Trophoblast cell (in vitro differentiated cells and primary cell): ENCODE measurements at places on chromosomes 6 and 20.
A peak's percentile ranks its signal among the peaks of the same experiment; 100 is the strongest.

DNA sequence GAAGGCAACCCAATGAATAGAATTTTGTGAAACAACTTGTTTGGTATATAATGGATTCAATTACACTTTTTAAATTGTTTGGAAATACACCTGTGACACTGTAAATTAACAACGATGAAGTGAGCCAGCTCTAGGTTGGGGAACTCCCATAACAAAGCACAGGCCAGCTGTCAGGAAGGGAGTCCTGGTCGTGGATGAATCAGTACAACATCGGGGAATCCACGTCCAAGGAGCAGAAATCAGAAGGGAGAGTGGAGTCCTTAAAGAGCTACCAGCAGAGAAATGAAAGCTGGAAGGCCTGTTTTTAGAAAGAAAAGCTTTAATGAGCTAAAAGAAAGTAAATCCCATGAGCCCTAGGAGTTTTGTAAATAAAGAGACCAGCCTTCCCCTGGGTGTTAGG lies 223.1 kb upstream of the SLC35B3 start:
- no peak for DNase-seq

GRCh38 chr6:25359191-25359861 lies 80.2 kb downstream of the CARMIL1 start:
- peak; percentile 16 for DNase-seq

DNA sequence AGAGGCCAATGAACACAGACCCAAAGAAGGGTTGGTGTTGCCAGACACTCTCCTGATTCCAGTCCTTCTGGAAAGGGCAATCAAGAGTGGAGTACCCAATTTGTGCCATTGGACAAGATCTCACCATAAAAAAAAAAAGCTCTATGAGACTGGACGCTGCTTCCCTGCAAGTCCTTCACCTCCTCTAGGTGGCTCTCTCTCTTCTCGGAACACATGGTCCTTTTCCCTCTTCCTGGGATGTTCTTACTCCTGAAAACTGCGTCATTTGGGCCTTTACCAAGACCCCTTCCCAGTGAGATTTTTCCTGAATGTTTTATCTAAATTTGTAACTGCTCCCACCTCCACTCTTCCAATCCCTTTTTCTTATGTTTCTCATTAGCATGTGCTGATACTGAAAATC lies 280.8 kb downstream of the FOXA2 start:
- DNase-seq = no peak

- DNase-seq = no peak
These were observed 58.0 kb downstream of the TOX2 start for GRCh38 chr20:43972692-43973091.

GRCh38 chr6:105593805-105594671 lies 191.2 kb upstream of the PREP start:
- no peak for DNase-seq

GRCh38 chr6:107360476-107360875 lies 98.9 kb downstream of the PDSS2 start:
- no peak for DNase-seq

GRCh38 chr6:163926642-163927041 lies 512.1 kb downstream of the QKI start:
- no peak for DNase-seq

- peak; percentile 2 for DNase-seq
These were observed 277.8 kb downstream of the EPM2A start for GRCh38 chr6:145457556-145457955.

GRCh38 chr20:47124181-47124717 lies 229.6 kb downstream of the EYA2 start:
- DNase-seq = no peak

GRCh38 chr20:19260412-19261090 lies 48.1 kb downstream of the SLC24A3 start:
- peak; percentile 30 for DNase-seq

- no peak for DNase-seq
These were observed 191.3 kb upstream of the ARG1 start for GRCh38 chr6:131381709-131382093.

- no peak for DNase-seq
These were observed 141.6 kb upstream of the NRN1 start for GRCh38 chr6:6148192-6148815.

GRCh38 chr6:118804091-118804490 lies 89.9 kb upstream of the ASF1A start:
- no peak for DNase-seq

- DNase-seq = peak; percentile 10
These were observed 536 bp upstream of the RAET1G start for GRCh38 chr6:149923327-149923986.

DNA sequence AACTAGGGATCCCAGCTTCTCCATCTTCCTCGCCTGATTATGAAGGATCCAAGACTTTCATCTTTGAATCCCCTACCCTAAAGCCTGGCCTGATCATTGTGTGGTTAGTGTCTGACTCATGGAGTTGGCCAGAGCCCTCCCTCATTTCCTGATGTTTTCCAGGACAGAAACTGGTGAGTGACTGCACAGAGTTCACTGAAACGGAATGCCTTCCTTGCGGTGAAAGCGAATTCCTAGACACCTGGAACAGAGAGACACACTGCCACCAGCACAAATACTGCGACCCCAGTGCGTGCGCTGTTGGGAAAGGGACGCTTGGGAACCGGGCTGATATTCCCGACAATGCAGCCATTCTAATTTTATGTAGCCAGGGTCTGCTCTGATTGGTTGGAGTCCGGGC lies 4.0 kb downstream of the CD40 start:
- peak; percentile 81 for DNase-seq

DNA sequence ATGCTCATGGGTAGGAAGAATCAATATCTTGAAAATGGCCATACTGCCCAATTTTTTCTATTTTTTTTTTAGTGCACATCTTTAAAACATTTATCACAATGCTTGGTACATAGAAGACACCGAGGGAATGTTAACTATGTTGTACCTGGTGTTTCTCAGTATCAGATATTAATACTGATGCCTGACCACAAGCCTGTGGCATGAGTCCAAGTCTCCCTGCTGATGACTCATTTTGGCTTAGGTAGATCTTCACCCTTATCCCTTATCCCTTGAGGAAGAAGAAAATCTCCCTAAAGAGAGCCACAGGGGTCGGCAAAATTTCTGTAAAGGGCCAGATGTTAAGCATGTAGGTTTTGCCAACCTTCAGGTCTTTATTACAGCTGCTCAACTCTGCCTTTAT lies 14.5 kb downstream of the CD109 start:
- peak; percentile 92 for DNase-seq

DNA sequence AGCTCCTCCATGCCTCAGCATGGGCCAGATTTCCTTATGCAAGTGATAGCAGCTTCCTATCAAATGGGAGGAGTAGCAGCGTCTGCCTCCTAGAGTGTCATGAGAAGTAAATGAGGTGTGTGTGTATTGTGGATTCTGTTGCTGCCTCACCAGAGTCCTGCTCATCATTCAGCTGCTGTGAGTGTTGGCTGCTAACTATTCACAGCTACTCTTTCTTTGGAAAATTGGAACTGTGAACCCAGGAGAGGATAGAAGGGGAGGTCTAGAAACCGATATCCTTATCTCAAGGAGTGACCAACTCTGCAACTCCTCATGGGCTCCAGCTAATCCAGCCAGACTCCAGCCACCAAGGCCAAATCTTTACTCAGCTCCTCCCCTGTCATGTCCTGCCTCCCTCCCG lies 63.3 kb downstream of the TOX2 start:
- DNase-seq = no peak

- DNase-seq = no peak
These were observed 71.8 kb downstream of the SSR1 start for GRCh38 chr6:7241160-7241559.

DNA sequence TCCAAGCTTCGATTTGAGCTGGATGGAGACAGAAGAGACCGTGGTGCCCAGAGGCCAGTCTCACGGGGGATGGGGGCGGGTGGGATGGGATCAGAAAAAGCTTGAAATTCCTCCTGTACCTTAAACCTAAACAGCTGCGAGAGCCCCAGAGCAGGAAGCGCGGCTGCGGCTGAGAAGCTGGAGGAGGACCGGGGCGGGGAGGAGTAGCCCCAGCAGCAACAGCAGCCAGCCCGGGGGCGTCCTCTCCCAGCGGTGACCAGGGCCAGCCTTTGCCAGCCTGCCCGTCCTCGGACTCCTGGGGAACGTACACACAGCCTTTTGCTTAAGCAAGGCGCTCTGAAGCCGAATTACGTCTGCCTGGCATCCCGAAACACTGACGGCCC lies 17.4 kb upstream of the PRDM13 start:
- DNase-seq = no peak

DNA sequence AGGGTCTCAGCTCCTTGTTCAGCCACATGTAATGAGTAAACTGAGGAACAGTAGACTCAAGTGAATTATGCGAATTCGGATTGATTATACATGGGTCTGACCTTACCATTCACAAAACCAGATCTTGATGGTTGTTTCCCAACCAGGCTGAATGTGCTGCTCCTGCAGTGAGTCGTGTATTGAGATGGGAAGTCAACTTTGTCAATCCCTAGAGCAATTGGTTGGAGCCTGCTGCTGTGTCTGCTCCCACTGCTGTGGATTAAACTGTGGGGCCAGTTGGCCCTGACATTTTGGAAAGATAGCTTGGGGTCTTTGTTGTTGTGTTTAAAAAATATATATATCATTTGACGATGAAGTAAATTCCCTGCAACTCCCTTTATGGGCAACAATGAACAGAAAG lies 23.9 kb downstream of the FAM50B start:
- DNase-seq = no peak

GRCh38 chr6:107820338-107821261 lies 3.5 kb downstream of the SCML4 start:
- peak; percentile 58 for DNase-seq

DNA sequence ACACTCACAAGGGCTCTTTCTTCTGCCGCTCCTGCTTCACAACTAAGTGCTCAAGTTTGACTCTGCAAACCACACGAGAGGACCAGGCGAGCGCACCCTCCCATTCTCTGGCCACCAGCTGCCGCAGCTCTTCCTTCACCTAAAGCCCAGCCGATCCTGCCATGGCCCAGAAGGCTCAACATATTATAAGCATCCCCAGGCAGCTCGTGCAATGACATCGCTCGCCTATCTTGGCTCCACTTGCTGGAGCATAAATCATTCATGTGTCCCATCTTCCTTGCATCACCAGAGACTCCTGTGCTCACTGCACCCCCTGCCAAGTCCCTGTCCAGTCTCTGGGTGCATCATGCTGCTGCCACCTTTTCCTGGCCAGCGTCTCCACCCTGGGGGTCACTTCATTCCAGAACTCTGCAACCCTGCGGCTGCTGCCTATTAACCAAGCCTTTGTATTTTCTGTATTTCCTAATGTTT lies 59.0 kb downstream of the PSMG4 start:
- DNase-seq = no peak

DNA sequence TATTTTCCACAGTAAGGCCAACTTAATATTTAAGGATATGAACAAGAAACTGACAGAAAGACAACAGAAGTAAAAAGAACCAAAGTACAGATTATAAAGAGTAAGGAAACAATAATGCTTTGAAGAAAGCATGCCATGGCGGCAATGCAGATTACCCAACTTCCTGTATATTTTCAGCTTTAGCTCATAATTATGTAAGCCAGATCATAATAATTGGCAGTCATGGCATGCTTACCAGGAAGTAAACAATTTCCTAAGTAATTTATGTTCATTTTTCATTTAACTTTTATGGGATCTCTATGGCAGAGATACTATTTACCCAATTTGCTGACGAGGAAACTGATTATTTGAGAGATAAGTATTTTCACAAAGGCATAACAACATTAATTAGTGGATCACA lies 988.7 kb downstream of the HACE1 start:
- DNase-seq = peak; percentile 67

- DNase-seq = no peak
These were observed 733 bp upstream of the PSORS1C2 start for GRCh38 chr6:31139599-31139998.

- no peak for DNase-seq
These were observed 172.0 kb upstream of the NRSN1 start for GRCh38 chr6:23953976-23954375.

DNA sequence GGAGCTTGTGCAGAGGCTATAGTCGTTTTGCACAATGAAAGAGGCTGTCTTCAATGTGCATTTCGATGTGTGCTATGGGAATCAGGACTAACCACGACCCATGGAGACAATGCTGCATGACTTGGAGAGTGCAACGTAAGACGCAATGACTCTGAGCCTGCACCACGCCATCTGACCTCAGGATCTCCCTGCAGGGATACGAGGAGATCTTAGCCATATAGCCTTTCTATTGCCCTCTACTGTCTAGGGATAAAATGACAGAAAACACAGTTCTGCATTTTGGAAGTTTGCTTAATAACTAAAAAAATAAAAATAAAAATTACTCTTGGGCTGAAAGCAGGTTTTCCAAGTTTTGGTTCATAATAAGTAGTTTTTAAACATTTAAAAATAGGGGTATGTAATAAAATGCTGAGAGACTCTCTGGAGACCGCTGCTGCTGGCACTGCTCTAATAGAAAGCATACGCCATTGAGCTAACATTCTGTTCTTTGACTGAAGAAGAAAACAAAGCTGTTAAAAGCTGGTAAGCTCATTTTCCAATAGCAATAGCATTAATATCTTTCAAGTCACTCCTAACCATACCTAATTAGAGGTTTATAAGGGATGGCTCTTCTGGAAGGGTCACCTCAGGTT lies 87.2 kb downstream of the PDE7B start:
- peak; percentile 42 for DNase-seq

DNA sequence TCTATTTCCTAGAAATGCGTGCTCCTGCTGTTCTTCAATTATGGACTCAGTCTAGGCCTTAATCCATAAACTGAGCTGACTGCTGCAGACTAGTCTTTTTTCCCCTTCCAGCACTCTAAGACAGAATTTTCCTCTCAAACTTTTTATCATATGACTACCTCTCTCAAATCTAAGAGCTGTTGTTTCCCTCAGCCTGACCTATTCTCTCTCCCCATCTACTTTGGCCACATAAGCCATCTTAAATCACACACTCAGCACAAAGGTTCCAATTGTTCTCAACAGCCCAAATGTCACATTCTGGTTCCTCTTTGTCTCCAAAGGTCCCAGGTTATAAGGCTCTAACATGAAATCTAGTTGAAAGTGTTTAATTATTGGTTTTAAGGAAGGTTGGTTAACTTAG lies 85.2 kb downstream of the PRSS35 start:
- no peak for DNase-seq

- no peak for DNase-seq
These were observed 12.2 kb upstream of the NCOA5 start for GRCh38 chr20:46101957-46102356.

GRCh38 chr6:2213086-2213485 lies 32.3 kb downstream of the GMDS start:
- no peak for DNase-seq

DNA sequence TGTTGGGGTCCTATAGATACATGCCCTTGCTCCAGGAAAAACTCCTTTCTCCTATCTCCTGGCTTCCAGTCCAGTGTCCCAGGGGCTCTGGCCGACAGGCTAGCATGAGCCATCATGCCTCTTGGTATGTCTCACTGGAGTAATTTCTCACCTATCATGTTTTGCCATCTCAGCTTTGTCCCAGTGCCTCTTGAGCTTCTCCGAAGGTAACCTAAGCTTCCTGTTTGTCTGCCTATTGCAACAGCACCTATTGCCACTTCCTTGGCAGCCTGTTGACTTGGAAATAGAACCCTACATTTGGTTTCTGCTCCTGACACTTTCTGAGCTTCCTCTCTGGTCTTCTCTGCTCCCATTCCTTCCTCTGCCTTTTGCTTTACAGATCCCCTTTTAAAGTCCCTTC lies 197.7 kb downstream of the KCNQ5 start:
- DNase-seq = peak; percentile 87
